Colonic mucosa (tissue), 4 donors: ENCODE measurements at places on chromosomes 12 and 14.

DNA sequence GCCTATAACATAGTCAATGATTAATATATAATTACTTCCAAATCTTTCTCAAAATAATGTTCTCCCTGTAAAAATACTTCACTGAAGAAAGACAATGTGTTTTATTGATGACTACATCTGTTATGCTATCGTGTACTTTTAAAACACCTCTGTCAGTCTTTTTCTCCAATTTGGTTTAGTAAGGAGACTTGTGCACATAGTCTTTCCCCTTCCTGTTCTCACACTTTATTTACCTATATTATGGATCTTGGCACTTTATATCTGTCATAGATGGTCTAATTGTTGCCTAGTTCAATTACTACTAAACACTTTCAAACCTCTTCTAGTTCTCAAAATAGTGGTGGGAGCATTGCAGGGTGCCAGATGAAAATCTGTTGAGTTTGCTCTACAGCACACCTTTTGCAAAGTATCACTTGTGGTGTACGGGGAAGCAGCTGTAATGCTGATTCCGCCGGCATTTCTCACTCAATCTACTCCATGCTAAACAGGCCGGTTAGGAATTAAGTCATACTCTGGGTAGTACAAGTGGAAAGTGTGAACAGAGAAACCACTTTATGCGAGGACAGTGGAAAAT is 1.1 kb upstream of the INSM2 start:
- H3K27me3 ChIP-seq = peaks cover 41% of the 10 kb centered on the region
- H3K4me1 ChIP-seq = peaks cover 5% of the 10 kb centered on the region
- no peak overlapping the region for H3K27ac ChIP-seq
- H3K36me3 ChIP-seq = no peaks in the 10 kb centered on the region
- peak overlapping the region; percentile 57 for H3K4me3 ChIP-seq
- no peak for DNase-seq

DNA sequence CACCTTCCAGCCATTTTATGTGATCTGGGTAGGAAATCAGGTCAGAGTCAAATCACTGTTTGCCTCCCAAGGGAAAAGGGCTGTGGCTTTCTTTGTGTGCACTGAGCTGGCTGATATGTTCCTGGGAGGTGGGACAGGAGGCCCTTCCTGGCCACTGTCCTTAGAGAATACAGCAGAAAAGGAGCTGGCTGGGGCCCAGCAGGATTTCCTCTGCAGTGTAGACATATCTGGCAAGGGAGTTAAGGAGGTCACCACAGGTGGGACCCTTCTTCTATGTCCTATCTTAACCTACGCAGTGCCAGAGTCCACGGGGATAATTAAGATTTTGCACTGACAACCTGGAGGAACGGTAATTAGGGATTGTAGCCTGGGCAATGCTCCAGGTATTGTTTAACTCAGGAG is 145.3 kb downstream of the NTF3 start:
- H3K27me3 ChIP-seq = no peaks in the 10 kb centered on the region
- no peak overlapping the region for H3K27ac ChIP-seq
- peak; percentile 62 for DNase-seq
- H3K36me3 ChIP-seq = no peaks in the 10 kb centered on the region
- no peak overlapping the region for H3K4me3 ChIP-seq
- H3K4me1 ChIP-seq = peaks cover 5% of the 10 kb centered on the region

DNA sequence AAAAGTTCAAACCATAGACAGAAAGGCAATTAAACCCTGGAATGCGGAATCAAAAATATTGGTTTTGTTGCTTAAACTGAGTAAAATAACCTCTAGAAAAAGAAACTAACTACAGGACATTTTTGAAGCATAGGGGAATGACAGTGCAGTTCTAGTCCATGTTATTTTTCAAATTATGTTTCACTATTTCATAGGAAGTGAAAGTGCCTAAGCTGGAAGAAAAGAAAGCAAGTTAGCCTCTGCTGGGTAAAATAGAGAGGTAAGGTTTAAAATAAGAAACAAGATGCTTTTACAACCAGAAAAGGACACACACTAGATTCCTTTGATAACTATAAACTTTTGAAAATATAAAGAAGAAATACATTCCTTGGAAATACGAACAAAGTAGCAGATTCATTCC is 1.1 kb downstream of the CLECL1 start:
- no peaks in the 10 kb centered on the region for H3K36me3 ChIP-seq
- H3K4me3 ChIP-seq = no peak overlapping the region
- no peak for DNase-seq
- no peaks in the 10 kb centered on the region for H3K27me3 ChIP-seq
- peaks cover 2% of the 10 kb centered on the region for H3K4me1 ChIP-seq

- H3K36me3 ChIP-seq = no peaks in the 10 kb centered on the region
- no peaks in the 10 kb centered on the region for H3K4me1 ChIP-seq
- H3K4me3 ChIP-seq = no peak overlapping the region
- no peak overlapping the region for H3K27ac ChIP-seq
Observed at GRCh38 chr14:66360366-66360926, 125.7 kb upstream of the CCDC196 start.

DNA sequence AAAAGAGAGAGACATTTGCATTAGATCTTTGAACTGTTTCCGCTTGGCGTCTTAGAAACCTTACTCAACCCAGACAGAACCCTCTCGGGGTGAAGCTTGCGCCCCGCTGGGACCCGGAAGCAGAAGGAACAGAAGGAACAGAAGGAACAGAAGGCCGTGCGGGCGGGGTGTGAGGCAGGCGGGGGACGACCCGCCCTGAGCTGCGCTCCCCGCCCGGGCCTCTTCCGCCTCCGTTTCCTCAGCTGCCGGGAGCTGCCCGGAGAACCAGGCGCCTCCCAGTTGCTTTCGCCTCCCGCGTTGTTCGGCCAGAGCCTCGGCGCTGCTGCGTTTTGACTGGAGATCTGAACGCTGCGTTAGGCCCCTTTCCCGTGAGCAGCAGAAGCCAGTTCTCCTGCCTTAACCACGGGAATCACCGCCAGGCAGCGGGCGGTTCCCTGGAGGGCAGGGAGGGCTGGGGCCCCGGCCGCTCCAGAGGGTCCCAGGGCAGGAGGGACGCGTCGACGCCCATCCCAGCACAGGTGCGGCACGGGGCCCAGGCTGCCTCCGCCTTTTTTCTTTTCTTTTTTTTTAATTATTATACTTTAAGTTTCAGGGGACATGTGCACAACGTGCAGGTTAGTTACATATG is 19.3 kb upstream of the MMP17 start:
- H3K4me1 ChIP-seq = no peaks in the 10 kb centered on the region
- no peaks in the 10 kb centered on the region for H3K27me3 ChIP-seq
- H3K4me3 ChIP-seq = peak overlapping the region; percentile 19
- DNase-seq = no peak

DNA sequence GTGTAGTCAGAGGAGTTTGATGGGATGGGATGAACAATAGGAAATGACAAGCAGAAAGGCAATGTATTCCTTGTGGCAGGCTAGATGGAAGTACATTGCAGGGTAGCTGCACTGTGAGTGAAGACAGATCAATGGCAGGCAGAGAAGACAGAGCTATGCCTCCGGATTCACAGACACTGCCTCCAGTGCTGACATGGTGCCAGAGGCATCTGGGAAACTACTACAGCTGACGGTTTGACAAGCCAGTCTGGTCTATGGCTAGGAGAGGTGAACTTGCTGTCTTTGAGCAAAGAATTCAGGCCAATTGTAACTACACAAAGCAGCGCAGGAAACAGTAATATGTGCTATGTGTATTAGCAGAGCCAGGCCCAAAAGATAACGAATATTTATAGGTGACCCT is 193.5 kb downstream of the DIO2 start:
- H3K27ac ChIP-seq = no peak overlapping the region
- H3K36me3 ChIP-seq = no peaks in the 10 kb centered on the region
- no peaks in the 10 kb centered on the region for H3K4me1 ChIP-seq

- DNase-seq = no peak
- H3K27ac ChIP-seq = no peak overlapping the region
- no peaks in the 10 kb centered on the region for H3K4me1 ChIP-seq
- H3K36me3 ChIP-seq = no peaks in the 10 kb centered on the region
- H3K4me3 ChIP-seq = no peak overlapping the region
- no peaks in the 10 kb centered on the region for H3K27me3 ChIP-seq
Observed at GRCh38 chr12:54240129-54240528, 39.8 kb downstream of the CBX5 start.

DNA sequence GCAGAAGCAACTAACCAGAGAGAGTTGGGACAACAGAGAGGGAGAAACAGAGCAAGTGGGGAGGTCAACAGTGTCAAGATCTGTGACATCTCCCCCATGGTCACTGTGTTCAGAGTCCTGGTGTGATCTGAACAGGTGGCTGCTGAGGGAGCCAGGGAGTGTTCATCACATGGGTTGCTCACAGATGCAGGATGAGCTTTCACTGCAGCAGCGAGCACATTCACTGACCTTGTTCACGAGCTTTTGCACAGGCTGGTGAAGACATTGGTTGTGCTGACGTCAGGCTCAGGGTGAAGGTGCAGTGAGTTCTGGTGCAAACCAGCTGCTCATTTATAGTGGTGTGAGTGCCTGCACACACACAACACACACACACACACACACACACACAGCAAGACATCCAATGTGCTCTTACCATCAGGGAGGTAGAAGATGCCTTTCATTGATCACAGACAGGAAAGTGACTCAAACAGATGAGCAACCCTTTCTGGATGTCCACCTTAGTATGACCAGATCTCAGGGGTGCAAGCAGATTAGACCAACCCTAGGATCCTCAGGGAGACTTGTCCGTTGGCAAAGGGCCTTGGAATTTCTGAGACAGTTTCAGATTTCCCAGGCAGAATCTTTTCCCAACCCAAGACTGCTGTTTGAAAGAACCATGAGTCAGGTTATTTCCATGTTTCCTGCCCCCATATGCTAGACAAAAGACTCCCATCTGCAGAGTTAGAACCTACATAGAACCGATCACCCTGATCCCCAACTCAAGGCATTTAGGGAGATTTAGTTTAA is 44.3 kb upstream of the OR10AD1 start:
- no peaks in the 10 kb centered on the region for H3K27me3 ChIP-seq
- no peak overlapping the region for H3K4me3 ChIP-seq
- H3K4me1 ChIP-seq = no peaks in the 10 kb centered on the region
- no peak for DNase-seq
- no peak overlapping the region for H3K27ac ChIP-seq

DNA sequence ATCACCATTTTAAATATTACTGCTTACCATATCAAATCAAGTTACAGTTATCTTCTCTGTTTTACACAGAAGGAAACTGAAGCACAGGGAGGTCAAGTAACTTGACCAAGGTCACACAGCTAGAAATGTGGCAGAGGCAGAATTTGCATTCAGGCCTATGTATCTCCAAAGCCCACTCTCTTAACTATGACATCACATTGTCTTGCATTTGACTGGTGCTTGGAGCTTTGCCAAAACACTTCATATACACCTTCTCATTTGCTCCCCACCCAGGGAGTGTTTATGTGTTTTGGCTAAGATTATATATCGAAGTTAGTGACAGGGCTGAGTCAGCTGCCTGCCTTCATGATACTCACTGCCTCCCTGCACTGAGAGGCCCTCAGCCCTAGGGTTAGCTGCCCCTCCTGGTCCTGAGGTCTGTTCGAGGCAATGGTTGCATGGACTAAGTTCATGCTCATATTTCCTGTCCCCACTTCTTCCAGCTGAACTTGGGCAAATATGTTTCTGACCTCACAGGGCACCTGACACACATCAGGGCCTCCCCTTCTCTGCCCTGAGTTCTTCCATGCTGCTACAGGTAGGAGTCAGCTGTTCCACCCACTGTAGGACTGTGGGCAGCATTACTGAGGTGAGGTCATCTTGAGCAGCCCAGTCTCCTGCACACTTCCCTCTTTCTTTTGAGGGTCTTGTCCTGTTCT is 1.8 kb downstream of the GALNT6 start:
- peaks cover 7% of the 10 kb centered on the region for H3K4me1 ChIP-seq
- no peaks in the 10 kb centered on the region for H3K27me3 ChIP-seq
- DNase-seq = peak; percentile 59
- no peaks in the 10 kb centered on the region for H3K36me3 ChIP-seq

DNA sequence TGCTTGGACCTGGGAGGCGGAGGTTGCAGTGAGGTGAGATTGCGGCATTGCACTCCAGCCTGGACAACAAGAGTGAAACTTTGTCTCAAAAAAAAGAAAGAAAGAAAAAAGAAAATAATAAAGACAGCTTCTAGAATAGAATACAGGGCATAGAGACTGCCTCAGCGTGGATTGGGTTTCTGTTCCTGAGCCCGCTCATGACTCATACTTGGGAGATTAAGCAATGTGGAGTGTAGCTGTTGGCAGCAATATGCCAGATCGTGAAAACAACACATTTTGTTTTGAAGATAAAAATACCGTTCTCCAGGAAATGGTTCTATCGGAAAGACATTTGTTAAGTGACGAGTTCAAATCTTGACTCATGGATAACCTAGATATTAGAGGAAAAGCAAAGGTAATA is 67.2 kb downstream of the GLT1D1 start:
- H3K4me3 ChIP-seq = no peak overlapping the region
- H3K27me3 ChIP-seq = no peaks in the 10 kb centered on the region
- no peak overlapping the region for H3K27ac ChIP-seq
- H3K4me1 ChIP-seq = no peaks in the 10 kb centered on the region
- H3K36me3 ChIP-seq = no peaks in the 10 kb centered on the region
- DNase-seq = no peak

DNA sequence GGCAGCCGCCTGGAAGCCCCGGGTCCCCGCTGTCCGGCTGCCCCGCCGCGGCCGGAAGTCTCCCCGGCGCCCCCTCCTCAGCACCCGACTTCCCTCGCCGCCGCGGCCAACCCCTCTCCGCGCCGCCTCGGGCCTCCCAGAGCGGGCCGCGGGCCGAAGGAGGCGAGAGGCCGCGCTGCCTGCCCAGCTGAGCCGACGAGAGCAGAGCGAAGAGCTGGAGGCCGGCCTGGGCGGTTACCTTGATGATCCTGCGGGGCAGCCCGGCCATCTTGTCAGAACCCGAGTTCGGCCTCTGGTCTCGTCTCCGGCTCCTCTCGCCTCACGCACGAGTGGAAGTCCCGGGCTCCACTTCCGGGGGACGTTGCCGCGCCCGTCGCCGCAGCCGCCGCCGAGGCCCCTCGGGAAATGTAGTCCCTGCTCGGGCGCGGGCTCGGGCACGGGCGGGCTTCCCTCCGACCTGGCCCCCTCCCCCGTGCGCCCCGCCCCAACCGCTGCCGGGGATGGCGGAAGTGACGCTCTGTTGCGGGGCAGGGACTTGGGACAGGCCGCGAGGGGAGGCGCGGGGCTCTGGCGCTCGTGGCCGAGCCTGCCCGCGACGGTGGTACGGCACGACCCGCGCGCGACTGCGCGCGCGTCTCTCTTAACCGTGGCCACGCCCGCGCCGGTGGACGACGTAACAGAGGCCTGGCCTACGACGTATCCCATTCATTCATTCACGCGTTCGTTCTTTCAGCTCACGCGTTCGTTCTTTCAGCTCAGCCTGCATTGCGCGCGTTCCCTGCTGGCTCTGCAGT is at the start of gene UBE2N:
Gene UBE2N, minus strand, starts transcription at position 331 of the 794 bp plus-strand sequence. Its CDS starts 63 bp downstream, at position 268.
- H3K27me3 ChIP-seq = no peaks in the 10 kb centered on the region
- H3K36me3 ChIP-seq = no peaks in the 10 kb centered on the region
- peak; percentile 97 for DNase-seq
- H3K27ac ChIP-seq = peak within 1 kb of the TSS; percentile 82
- H3K4me3 ChIP-seq = peak within 1 kb of the TSS; percentile 96
